Activated CD4-positive, alpha-beta T cell treated with anti-CD3 and anti-CD28 coated beads for 24 hours (primary cell): ENCODE measurements at places on chromosomes 5 and 9.

- DNase-seq = no peak
Observed at GRCh38 chr9:69655065-69655464, 17.1 kb downstream of the APBA1 start.

GRCh38 chr5:174723979-174724483 lies 351 bp upstream of the MSX2 start:
- no peak for DNase-seq

DNA sequence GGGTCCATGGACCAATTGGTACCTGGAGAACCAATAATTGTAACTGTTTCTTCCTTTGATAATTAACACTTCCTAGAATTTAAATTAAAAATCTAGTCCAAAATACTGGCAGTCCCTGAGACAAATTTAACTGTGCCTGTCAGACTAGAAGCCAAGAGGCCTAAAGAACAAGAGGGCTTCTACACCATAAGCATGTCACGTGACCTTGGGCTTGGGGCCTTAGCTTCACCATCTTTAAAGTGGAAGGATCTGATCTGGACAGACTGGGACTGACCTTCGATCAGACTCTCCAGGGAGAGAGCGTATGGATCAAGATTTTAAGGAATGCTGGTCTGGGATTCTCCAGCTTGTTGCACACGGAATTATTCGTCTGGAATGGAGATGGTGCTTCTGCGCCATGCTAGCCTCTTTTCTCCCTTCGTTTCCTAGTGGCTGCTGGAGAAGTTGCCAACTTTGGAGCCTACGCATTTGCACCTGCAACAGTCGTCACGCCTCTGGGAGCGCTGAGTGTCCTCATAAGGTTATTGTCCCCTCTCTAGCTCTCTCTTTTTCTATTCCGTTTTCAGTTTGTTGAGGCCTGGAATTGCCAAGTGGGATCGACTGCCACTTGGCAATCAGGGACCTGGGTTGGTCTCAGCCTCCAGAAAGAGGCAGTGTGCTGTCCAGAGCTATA lies 8.4 kb downstream of the NIPAL4 start:
- DNase-seq = no peak

GRCh38 chr5:175325681-175326080 lies 118.3 kb downstream of the DRD1 start:
- DNase-seq = no peak

DNA sequence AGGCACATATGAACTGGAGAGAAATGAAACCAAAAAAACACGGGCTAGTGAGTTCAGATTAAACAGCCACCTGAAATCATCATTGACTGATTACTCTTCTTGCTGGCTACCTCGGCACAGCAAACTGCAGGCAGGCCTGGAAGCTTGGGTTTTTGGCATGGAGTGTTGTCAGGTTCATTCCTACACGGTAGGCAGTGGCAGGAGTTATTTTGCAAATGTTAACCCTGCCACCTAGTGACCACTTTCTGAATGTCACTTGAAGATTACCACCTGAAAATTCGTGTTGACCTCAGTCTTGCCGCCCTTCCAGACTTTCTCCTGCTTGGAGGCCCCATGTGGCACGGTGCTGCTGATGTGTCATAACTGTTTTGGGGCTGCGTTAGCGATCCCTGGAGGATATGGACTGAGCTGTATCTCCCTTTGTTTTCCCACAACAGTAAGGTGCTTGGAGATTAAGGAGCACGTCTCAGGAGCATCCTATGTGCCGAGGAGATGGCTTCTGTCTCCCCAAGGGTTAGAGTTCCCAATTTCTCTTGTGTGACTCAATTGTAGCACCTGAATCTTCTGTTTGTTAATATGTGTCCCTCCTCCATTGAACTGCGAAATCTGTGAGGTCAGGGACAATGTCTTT lies 12.7 kb upstream of the CD180 start:
- no peak for DNase-seq

DNA sequence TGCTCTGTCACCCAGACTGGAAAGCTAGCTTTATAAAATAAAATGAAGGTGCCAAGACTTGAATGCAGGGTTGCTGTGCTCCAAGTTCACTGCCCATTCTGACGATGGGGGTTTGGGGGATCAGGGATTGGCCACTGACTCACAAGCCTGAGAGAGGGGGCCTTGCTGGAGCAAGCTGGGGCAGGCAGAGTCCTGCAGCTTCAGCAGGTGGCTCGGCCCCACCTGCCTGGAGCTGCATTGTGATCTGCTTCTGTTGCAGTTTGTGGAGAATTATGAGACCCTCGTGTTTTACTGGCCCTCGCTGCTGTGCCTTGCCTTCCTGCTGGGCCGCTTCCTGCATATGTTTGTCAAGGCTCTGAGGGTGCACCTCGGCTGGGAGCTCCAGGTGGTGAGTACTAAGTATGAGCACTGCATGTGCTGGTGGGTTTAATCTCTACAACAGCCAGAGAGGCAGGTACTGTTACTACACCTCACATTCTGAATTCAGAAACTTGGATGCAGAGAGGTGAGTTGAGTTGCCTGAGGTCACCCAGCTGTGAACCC lies 31.1 kb upstream of the CCDC180 start:
- DNase-seq = no peak

- DNase-seq = no peak
Observed at GRCh38 chr9:33161589-33162132, 5.5 kb downstream of the B4GALT1 start.
